Esophagus squamous epithelium (tissue), 5 donors: ENCODE measurements at places on chromosomes 6 and 20.

- no peak for DNase-seq
Observed at GRCh38 chr6:16337295-16337975, 99.0 kb downstream of the GMPR start.

DNA sequence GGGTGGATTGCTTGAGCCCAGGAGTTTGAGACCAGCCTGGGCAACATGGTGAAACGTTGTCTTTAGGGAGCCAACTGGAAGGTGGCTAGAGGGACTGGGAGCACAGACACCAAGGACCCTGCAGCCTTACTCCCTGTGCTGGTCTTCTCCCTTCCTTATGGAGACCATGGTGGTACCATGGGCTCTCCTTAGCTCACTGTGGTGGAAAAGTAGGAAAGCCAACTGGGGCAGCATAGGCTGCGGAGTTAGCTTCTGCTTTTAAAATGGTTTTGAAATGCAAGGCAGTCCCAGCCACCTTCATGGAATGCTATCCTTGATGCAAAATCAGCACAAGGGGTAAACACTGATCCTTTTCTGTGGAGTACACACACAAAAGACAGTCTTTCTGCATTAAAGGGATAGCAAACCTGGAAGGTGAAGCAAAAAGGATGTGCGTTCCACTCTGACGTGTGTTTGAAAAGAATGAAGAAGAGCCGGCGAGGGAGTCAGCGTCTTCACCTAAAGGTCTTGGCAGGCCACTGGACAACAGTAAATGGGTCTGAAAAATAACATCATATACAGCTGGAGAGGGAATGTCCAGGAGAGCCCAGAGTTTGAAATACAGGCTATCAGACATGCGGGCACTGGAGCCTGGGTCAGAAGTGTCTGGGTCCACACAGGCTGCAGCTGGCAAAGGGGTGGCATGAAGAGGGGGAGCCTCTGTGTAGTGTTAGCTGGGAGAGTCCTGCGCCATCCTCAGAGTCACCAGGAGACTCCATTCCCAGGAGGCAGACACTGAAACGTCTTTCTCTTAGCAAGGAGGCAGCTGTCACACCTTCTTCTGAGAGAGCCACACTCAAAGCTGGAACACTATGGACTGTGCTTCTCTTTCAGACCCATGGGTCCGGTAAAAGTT lies 58.5 kb downstream of the GPR6 start:
- no peak for DNase-seq

DNA sequence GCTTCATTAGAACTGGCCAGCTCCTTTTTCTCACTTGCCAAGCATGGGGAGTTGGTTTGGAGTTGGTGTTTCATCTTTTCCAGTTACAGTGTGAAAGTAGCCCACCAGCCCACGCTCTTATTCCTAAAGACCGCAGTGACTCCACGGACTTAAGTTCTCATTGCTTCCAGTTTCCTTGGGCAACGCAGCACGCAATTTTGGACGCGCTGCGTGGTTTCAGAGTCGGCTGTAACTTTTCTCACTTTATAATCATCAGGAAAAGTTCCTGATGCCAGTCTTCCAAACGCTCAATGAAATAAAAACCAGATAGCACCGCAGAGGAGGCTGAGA lies 381 bp upstream of the PEX7 start:
- no peak for DNase-seq

- no peak for DNase-seq
Observed at GRCh38 chr20:4635781-4636180, 85.9 kb upstream of the PRND start.

GRCh38 chr6:44272999-44273566 lies 2.8 kb downstream of the TMEM151B start:
- no peak for DNase-seq
